Activated naive CD4-positive, alpha-beta T cell treated with Interleukin-2 at 50 U/mL for 16 hours (primary cell): ENCODE measurements at places on chromosomes 2 and 18.

DNA sequence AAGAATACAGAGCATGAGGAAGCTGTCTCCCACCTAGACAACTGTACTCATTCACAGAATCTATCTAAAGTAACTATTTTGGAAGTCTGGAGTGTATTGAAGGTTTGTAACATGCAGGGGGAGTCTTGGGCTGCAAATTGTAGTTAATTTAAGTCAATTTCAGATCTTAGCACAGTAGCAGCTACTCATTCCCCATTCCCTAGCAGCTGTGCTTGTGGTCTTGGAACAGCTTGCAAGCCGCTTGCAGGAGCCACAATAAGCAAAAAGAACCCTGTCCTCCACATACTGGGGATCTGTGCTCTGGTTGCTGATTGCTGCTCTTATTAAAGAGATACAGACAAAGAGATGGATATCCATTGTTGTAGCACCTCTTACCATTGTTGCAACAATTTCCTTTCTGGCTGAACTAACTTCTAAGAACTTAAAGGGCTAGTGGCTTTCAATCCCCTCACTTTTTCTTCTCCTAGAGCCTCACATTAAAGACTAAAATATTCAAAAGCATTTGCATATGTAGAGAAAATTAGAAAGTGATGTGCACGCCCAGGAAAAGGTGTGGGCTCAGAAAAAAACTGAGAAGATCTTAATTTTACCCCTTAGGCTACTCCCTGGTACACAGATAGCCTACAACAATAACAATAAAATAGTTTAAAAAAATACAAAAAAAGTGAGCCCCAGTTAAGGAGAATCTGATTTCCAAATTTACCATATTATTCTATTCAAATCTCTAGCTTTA, 1775.1 kb upstream of the PIK3C3 start:
- no peak for DNase-seq

DNA sequence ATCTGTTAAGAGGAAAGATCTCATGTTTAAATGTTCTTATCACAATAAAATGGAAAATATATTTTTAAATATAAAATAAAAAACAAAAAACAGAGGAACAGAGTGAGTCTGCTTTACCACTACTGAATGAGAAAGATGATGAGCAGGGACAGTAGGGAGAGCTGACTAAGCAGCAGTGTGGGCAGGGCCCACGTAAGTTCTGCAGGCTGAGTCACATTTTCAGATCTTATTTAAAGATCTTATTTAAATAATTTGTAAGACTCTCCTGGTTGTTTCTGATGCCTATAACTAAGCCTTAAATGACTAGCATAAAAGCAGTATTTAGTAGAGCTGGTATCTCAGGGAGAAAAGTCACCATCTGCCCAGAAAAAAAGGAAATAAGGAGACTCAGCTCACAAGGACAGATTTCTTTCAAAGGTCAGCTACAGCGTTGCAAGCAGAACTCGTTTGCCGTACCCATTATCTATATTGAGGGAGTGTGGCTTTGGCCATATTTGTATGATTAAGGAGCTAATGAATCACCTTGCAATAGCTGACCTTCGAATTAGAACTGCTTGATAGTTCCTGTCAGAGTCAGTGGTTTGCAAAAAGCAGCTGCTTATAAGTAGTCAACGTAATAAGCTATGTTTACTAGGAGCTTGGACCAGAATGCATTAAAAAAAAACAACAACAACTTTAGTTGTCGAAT, 322.1 kb upstream of the CHAC2 start:
- DNase-seq, result peak; percentile 35

- no peak for DNase-seq
Measured at GRCh38 chr2:45382744-45383143, 228.3 kb downstream of the SRBD1 start.

- no peak for DNase-seq
Measured at GRCh38 chr2:36396878-36397539, 41.4 kb downstream of the CRIM1 start.

DNA sequence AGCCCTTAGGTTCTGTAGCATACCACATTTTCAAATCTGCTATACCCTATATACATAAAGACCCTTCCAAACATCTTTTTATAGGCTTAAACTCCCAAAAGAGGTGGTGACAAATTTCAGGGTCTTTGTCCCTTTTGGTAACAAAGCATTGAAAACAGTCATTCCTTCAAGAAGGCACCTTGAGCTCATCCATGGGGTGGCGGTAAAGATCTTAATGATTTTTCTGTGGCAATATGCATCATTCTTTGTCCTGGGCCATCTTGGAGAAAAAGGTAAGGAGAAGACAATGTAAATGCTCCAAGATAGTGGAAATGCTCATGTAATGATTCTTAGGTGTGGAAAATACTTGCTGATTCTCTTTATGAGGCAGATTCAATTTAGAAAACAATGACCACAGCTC, 890.5 kb downstream of the CNTNAP5 start:
- no peak for DNase-seq

DNA sequence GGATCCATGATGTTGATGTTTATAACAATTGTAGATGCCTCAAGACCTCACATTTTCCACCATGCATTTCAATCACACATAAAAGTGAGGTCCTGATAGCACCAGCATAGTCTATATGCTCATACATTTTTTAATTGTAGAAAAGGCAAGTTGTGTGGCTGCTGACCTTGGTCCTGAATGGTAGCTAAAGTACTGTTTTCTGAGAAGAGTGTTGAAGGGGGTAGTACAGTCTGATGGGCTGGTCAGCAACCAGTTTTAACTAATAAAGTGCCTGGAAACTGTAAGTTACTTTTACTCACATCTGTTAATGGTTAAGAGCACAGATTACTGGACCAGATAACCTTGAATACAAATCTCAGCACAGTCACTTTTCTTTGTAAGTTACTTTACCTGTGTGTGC, 15.9 kb downstream of the ZNF638 start:
- DNase-seq, result no peak

DNA sequence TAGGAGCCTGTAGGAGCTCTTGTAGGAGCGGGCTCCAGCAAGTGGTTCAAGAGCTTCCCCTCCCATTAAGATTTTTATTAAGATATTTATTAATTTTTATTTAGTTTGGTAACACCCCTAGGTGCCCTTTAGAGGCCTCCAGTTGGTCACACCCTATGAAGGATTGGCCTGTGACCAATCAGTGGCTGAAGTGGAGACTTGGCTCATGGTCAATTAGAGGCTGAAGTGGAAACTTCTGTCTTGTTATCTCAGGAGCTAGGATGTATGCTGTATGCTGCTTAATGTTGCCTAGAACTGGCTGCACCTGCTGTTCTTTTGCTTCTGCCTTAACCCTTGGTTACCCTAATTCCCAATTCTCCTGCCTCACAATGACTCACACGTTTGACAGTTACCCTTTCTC, 48.7 kb downstream of the DHRS9 start:
- DNase-seq, result no peak

DNA sequence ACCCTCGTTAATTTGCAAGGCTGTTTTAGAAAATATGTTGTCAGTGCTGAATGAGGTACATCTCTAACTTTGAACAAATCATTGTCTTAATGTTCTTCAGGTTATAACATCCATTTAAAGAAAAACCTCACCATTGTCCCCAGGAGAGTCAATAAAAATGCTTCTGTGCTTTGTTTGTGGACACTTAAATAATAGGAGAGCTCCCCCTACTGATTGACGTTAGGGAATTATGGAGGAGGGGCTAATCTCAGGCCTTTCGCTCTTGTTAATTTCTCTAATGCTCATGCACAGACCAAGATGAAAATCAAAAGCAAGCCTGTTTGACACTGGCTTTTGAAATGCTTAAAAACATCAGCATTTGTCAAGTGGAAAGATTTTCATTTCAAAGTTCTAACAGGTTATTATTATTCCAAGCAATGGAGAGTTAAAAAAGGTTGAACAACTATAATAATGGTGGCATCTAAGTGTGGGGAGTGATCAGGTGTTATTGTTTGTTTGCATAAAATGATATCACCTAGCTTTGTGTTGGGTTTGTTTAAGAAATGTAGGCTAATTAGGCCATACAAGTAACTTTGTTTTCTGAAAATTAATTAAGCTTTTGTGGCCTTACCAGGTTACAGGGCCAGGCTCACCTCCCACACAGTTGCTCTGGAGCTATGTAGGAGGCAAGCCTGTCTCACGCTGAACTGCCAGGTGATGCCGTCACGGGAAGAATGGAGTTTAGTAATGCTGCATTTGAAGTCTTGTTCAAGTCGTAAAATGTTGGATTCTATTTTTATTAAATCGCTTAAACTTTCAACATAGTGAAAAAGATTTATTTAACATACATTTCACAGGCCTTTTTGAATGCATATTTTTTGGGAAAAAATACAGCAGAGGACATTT, 51.7 kb upstream of the SMIM21 start:
- no peak for DNase-seq

DNA sequence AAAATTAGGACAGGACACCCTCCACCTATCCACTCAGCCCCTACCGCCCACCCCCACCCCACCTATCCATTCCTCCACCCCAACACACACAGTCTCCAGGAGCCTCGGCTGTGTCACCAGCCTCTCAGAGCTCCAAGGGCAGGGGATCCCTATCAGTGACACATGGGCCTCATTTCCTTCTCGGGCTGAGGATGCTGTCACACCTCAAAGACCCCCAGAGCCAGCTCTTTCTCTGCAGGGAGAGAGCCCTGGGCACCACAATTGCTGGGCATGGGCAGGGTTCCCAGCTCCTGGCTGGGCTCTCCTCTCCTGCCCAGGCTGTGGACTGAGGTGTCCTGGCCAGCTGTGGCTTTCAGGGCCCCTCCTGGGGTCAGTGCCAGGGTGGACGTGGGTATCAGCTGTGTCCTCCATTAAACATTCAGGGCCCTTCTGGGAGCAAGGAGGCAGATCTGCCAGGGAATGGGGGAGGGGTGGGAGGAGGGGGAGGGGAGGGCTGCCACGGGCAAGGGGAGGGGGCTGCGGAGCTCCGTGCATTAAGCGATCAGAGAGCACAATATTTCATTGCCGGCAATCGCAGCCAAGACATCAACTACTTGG, 14.3 kb upstream of the ECEL1 start:
- DNase-seq, result no peak

DNA sequence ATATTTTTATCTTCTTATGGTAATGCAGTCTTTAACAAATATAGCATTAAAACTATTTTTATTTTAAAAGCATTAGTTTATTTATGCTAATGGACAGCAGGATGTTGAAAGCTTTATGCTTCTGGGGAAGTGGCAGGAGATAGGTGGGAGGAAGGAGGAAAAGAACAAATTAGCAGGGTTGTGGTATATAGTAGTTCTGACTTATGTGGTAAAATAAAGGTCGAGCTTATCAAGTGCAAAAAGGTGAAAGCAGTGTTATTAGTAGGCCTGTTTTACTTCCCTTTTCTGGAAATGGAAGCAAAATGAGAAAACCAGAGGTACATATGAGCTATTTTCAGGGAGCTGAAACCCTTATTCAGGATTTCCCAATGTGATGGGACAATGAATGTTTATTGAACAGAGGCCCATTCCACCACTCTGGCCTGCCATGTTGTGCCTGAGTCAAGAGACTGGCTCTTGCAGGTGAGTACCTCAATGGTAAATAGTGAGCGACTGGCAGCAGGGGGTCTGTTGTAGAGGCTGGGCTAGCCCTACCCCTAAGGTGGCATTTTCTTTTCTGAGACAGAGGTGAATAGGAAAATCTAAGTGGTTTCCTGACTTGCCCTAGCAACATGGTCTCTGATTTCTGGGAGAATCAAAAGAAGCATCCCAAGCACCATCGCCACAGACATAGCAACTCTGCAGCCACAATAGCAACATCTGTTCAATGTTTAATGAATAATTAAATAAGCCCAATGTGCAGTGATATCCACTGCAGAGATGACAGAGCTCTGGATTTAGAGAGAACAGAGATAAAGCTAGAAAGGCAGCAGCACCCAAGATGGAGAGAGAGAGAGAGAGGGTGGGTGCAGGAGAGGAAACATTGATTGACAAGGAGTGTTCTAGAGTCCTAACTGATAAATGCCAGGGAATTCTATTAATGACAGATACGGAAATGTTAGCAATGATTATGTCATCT, 119.7 kb downstream of the UPP2 start:
- no peak for DNase-seq

DNA sequence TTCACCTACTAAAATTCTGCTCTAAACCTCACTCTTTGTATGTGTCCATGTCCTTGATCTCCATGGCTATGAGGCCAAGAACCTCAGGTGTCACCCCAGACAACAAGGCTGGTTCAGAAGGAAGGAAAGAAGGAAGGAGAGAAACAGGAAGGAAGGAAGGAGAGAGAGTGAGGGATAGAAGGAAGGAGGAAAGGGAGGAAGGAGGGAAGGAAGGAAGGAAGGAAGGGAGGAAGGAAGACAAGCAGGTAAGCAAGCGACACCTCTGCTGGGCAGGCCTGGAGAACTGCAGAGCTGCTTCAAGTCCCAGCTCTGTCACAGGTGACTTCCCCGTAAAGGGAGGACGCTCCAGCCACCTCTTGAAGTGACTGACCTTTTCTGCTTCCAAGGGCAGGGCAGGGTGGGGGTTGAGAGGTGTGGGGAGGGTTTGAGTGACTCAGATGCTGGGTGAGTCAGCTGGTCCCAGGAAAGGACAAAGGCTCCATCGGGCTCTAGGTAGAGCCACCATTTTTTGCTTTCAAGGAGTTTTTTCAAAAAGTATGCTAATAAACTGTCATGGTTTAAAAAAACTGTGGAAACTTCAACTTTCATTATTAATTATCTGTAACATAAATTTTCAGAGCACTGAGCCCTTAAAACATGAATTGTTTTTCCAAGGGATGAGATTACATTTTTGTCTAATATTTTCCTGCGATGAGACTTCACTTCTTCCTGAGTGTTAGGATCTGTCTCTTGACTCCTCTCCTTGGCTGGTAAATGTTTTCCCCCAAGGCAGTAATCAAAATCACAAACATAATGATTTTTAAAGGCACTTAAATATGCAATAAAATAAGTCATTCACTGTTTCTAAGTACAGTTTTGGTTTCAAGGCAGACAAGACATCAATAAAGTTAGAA, 90.1 kb upstream of the L3MBTL4 start:
- DNase-seq, result no peak

DNA sequence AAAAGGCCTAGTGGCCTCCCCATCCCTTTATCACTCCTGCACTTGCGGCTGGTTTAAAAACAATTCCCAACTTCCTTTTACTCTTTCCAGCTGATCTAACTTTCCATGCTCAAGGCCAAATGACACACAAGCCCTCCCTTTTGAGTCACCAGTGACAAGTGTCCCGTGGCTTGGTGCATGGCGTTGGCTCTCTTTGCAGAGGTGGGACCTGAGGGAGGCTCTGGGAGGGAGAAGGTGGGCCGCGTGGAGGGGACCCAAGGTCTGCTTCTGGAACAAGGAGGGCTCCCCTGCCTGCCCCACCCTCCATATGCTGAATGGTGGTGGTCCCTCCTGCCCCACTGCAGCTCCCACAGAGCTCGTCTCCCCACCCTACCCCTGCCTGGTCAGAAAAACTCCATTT, 30.8 kb upstream of the HPCAL1 start:
- DNase-seq, result no peak

- no peak for DNase-seq
Measured at GRCh38 chr2:26901326-26902183, 53.6 kb downstream of the DPYSL5 start.

- no peak for DNase-seq
Measured at GRCh38 chr2:47405757-47406156, 2.8 kb downstream of the MSH2 start.
